ENCODE measurements at places on chromosomes 7 and 10.

DNA sequence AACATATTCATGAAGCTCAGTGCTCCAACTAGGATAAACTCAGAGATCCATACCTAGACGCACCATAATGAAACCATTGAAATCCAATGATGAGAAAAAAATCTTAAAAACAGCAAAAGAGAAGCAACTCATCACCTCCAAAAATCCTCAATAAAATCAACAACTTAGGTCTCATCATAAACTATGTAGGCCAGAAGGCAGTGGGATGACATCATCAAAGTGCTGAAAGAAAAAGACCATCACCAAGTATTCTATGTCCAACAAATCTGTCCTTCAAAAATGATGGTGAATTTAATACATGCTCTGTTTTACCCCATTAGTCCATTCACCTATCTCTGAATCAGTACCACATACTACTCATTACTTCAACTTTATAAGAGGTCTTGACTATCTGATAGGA, 304.4 kb downstream of the HDAC9 start:
- no peak for DNase-seq

GRCh38 chr10:22624287-22624738, 90.1 kb downstream of the PIP4K2A start:
- no peak for DNase-seq

DNA sequence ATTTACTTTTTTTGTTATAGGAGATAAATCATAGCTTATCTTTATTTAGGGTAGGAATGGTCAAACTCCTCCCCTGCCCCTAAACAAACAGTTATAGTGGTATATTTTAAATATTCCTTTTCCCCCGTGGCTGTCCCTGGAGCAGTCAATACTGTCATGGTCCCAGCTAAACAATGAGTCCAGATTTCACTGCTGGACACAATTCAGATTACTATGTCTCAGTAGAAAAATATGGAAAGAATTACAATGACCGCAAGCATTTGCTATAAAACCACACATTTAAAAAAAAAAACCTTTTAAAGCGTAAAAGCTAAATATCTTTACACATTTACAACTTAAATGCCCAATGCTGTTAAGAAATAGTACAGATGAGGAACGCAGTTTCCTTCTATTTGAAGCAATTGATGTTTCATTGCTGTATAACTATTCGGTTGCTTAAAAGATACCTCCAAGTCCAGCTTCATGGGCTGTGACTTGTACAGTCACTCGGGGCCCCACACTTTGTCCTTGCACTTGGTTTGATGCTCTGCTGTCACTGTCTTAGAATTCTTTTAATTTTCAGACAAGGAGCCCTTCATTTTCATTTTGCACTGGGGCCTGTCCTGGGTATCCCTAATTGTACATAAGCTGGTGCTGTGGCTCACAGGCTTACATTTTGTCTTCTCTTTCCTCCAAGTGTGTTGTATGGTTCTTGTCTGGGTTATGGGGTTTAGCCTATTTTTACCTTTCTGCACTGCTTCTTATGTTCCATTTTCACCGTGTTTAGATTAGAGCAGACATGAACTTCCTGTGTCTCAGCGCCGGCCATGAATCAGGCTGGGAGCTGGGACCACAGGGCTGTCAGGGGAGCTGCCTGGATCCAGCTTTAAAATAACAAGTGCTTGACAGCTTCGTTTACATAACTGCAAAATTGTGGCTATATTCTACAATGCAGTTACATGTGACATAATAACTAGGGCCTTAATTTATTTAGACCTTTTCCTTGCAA, 530.2 kb upstream of the FZD8 start:
- DNase-seq: no peak

GRCh38 chr10:92757711-92758104, 68.0 kb downstream of the HHEX start:
- DNase-seq: no peak

DNA sequence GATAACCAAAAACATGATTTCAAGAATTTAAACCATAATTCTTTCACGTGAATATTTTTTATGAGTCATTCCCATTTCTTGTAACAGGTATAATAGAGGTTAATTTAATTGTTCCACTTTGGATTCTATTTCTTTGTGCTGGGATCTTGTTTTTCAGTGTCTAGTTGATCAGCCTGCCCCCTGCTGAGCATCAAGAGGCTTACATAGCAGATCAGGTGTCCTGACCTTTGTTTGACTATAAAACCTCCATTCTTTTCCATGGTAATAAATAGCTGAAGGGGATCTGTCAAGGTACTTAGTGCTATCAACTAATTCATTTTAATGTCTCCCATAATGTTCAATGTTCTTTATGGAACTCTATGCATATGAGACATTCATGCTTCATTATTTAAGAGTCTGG, 4.9 kb downstream of the COL17A1 start:
- DNase-seq: no peak

All from H9 (cell line).